ENCODE measurements at places on chromosomes 1 and 21.

- no peak for DNase-seq
Observed at GRCh38 chr1:229046251-229046853, 224.6 kb upstream of the RAB4A start.

GRCh38 chr21:42401154-42401553 is 2.5 kb upstream of the UBASH3A start:
- DNase-seq: no peak

GRCh38 chr1:46764402-46764801 is 34.4 kb upstream of the CYP4B1 start:
- no peak for DNase-seq

DNA sequence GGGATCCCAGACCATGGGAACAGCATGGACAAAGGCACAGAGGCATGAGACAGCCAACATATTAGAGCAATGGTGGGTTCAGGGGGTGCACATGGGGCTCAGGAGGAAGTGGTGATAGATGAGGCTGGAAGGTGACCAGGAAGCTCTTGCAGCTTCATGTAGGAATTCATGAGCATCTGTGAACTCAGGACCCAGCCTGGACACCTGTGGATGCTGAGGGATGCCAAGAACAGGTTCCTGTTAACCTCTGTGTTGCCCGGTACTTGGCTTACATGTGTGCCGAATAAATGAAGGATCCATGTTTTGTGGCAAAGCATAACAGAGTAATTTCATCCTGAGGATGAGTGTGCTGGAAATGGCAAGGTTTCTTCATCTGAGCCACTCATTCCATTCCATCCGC is 9.3 kb upstream of the SSBP3 start:
- no peak for DNase-seq

DNA sequence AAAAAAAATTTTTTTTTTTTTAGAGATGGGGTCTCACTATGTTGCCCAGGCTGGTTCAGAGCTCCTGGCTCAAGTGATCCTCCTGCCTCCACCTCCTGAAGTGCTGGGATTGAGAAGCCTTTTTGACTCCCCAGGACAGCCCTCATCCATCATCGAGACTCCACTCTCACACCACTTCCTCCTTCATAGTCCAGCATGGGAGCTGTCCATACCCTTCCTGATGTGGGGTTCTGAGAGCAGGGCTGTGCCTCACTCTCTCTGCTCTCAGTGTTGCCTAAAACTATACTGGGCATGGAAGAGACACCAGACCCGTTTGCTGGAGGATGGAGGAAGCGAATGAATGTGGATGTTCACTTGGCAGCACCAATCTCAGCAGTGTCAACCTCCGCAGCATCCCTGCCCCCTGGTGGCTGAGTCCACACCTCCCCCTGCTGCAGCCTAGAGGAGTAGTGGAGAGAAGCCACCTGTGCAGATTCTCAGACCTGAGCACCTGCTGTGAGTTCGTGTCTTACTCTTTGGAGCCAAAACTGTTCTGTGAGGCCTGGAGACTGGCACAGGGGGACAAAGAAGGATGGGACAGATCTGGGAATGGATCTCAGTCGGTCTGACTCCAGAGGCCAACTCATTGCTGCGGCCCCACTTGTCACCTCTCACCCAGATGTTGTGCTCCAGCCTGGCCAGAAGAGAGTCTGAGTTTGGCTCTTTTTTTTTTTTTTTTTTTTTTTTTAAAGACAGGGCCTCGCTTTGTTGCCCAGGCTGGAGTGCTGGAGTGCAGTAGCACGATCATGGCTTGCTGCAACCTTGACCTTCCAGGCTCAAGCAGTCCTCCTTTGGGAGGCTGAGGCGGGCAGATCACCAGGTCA is 17.7 kb downstream of the TINAGL1 start:
- DNase-seq: peak; percentile 42

DNA sequence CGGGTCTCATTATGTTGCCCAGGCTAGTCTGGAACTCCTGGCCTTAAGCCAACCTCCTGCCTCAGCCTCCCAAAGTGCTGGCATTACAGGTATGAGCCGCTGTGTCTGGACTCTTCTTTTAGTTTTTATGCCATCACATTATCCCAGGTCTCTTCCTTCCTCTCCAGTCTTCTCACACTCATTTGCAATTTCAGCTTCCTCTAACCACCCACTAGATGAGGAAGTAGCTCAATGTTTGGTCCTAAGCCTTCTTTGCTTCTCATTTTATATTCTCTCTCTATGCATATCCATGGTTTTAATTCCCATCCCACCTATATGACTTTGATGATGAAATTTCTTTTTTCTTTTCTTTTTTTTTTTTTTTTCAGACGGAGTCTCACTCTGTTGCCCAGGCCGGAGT is 3.1 kb upstream of the ZBTB8A start:
- DNase-seq: no peak

DNA sequence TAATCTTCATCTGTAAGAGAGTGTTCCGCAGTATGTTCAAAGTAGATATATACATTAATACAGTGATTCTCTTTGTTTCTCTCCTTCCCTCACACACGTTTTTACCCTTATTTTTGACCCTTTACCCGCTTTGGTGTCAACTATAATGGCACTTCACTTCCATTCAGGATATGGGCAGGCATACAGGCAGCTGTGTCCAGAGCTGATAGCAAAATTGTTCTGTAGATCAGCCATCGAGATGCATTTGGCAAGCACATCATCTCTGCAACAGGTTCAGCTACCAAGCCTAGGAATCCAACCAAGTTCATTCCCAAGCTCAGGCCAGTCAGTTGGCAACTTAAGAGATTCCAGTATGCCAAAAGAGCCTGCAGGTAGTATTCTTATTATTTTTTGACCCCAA is 74.8 kb downstream of the FNBP1L start:
- DNase-seq: no peak

DNA sequence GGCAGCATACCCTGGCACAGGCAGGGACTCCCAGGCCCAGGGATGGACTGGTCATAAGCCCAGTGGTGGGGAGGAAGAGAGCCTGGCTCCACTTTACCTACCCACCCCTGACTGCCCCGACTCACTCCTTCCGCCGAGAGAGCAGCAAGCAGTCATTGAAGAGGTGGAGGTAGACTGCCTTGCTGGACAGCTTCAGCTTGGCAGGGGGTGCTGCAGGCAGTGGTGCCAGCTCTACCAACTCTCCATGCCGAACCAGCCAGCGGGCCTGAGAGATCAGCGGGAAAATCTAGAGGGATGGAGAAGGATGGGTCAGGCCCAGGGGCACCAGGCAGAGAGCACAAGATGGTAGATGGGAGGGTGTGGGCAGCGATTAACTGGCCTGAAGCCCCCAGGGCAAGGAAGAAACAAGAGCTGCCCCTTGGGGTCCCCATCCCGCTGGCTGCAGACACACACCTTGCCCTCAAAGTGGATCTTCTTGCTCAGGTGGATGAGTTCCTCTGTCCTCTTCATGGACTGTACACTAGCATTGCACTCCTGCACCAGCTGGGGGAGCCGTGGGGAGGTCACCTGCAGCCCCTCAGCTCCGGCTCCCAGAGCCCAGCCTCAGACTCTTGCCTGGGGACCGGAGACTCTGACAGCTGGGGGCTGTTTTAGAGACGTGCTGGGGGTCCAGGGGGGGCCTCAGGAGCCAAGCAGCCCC is 7.7 kb downstream of the ARHGEF19 start:
- peak; percentile 30 for DNase-seq

DNA sequence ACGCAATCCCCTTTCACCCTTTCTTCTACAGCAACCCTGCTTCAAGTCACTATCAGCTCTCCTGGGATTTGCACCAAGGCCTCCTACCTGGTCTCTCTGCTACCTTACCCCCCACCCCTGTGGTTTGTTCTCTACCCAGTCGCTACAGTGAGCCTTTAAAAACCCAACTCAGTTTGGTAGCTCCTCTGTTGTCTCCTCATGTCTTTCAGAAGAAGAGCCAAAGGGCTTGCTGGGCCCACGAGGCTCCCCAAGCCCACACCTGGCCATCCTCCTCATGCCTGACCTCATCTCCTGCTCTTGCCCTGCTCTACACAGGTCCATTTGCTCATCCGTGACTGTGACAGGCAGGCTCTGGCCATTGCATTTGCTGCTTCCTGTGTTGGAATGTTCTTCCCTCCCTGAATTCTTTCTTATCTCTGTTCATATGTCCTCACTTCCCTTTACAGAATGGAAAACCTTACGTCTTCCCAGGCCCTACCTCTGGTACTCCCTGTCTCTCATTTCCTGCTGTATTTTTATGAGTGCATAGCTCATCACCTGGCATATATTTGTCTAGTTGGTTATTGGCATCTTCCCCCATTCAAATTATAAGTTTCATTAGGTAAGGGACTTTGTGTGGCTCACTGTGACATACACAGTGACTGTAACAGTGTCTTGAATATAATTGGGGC is 3.3 kb downstream of the RGS16 start:
- DNase-seq: no peak

DNA sequence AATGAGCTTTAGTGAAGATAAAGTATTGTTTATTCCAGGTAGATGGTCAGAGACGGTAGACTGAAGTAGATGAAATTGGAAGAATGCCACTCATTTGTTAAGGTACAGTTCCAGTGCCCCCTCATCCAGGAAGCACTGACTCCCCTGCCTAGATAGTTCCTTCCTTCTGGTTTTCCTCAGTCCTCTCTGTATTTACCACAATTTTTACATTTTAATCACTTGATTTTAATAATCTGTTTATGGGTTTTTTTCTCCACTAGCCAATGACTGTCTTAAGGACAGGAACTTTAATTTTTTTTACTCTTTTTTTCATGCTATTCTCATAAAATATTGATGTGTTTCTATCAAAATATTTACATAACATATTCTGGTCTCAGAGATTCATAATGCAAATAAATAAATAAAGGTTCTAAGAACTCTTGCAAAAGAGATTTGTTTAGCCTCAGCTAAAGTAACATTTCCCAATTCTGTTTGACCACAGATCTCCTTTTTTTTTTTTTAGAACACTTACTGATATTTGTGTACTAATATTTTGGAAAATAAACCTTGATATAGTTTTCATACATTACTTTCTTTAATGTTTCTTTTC is 651.6 kb downstream of the PLPP3 start:
- no peak for DNase-seq

GRCh38 chr1:239056940-239057339 is 329.4 kb upstream of the CHRM3 start:
- no peak for DNase-seq

GRCh38 chr21:30391492-30392025 is 4.3 kb upstream of the KRTAP13-1 start:
- no peak for DNase-seq

DNA sequence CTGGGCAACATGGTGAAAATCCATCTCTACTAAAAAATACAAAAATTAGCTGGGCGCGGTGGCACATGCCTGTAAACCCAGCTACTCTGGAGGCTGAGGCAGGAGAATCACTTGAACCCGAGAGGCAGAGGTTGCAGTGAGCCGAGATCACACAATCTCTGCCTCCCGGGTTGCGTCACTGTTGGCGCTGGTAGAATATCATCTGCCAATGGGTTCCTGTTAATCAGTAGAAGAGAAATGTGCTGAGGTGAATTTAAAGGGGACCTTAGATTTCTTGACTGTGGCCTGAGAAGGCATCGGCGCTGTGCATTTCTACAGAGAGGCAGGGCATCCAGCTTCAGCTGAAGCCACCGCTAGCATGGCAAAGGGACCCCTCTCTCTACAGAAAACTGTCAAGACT is 68.0 kb downstream of the TGFB2 start:
- DNase-seq: no peak

GRCh38 chr1:107532318-107532717 is 391.5 kb downstream of the NTNG1 start:
- DNase-seq: no peak

- no peak for DNase-seq
Observed at GRCh38 chr1:228100822-228101613, 2.1 kb downstream of the C1orf35 start.

DNA sequence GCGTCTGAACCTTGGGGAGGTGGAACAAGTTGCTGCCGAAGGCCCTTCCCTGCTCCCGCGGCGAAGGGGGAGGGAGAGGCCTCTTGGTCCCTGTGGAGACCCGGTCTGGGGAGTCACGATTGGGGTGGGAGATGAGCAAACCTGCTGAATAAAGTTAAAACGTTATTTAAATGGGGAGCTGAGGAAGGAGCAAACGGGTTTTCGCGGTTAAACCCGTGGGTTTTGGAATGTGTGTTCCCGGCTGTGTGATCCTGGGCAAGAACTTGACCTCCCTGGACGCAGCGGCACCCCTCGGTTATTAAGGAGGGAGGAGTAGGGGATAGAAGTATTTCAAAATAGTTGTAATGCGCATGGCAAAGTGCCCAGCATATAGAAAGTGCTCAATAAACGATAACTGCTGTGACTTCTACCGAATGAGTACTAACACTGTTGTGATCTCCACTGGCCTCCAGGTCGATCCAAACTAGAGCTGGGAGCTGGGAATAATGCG is 3.4 kb downstream of the FAM110D start:
- no peak for DNase-seq

DNA sequence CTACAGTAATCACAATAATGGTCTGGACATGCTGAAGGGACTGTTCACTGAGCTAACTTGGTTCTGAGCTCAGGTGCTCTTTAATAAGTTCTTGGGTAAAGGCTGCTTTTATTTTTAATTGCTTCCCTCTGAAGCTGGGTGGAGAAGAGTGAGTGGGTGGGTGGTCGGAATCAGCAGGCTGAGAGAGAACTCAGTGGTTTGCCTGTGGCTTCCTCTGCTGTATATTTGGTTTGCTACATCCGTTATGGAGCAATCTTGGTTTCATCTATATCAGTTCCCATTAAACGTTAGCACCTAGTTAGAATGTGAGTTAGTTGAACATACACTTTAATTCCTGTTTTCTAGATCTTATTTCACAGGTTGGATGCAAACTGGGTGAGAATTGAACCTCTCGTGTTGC is 23.3 kb downstream of the CNIH4 start:
- peak; percentile 27 for DNase-seq

- no peak for DNase-seq
Observed at GRCh38 chr1:55867304-55867843, 652.2 kb upstream of the USP24 start.

- no peak for DNase-seq
Observed at GRCh38 chr1:196494766-196495165, 113.5 kb downstream of the KCNT2 start.

DNA sequence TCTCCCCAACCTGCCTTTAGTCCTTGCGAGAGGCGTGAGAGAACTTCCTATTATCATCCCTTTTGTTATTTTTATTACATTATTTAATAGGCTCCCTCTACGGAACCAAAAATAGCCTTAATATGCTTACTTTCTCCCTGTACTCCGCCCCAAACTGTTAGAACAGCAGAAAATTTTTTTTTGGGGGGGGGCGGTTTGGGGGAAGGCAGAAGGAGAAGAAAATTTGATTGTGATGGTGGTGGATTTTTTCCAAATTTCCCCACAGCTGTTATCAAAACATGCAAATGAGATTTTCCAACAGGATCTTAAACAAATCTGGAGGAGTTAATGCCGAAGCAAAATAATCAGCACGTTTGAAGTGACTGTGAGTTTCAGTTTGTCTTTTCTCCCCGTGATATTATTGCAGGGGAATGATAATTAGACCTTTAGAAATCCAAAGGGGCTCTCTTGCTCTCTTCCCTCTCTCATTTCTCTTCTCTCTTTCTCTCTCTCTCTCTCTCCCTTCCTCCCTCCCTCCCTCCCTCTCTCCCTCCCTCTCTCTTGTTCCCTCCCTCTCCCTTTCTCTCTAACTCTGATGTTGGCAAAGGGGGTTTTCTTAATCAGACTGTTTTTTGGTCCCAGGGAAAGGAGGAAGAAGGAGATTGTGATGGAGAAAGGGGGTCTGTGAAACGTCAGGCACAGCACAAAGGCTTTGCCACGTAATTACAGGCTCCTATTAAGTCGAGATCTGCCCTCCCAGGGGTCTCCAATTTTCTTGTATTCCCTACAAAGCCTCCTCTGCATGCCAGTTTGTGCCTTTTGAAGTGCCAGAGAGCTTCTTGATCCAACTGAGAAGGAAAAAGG is 1.1 kb upstream of the PRRX1 start:
- no peak for DNase-seq

- DNase-seq: no peak
Observed at GRCh38 chr1:235622936-235623779, 26.4 kb downstream of the GNG4 start.

GRCh38 chr1:9270290-9270883 is 22.3 kb upstream of the SPSB1 start:
- DNase-seq: no peak

All from activated CD4-positive, alpha-beta T cell treated with anti-CD3 and anti-CD28 coated beads, Interleukin-2, amount 50 U/mL, for 1 hour (primary cell).